ENCODE measurements at places on chromosomes 16 and 17.

- no peak for DNase-seq
Observed at GRCh38 chr17:55688057-55688456, 34.6 kb downstream of the TMEM100 start.

- DNase-seq, result no peak
Observed at GRCh38 chr17:74444406-74444805, 12.5 kb downstream of the GPRC5C start.

DNA sequence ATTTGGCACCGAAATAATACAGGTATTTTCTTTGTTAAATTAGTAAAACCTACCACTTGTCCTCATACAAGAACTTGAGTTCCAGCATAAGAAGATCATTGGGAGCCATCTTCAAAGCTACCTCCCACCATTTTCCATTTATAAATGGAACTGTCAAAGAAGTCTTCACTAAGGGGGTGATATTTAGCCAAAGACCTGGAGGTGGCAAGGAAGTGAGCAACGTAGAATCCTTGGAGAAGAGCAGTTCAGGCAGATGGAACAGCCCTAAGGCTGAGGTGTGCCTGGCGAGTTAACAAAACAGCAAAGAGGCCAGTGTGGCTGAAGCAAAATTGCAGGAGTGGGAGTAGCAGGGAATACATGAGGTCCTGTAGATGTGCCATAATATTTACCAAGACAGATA is 1.8 kb downstream of the KCNJ16 start:
- DNase-seq, result no peak

- DNase-seq, result no peak
Observed at GRCh38 chr17:72390675-72391508, 270.1 kb downstream of the SOX9 start.

- no peak for DNase-seq
Observed at GRCh38 chr16:17829811-17830210, 359.1 kb upstream of the XYLT1 start.

DNA sequence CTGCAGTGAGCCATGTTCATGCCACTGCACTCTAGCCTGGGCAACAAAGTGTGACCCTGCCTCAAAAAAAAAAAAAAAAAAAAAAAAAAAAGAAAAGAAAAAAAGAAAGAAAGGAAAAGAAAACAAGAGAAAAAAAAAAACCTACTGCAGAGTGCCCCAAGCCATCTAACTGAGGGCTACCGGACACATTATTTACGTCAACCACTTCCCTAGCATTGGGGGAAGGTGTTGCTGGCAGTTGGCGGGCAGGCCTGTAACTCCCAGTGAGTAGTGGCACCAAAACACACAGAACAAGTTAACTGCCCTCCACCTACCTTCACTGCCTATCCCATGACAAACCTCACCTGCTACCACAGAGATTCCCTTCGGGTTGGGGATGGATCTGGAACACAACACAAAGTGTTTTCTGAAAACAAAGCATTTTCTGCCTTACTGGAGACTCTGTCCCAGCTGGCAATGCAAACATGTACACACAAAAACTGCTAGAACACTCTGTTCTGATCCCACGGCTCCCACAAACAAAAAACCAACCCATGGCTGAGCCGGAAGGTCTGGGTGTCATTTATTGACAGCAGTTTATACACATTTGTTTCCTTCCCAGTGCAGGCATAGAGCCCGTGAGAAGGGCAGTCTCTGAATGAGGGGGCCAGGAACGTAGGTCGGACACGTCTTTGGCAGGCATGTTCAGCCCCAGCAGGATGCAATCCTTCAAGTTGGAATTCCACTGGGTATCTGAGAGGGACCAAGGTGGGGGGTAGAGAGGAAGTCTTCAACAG is 11.0 kb downstream of the PHB1 start:
- no peak for DNase-seq

GRCh38 chr16:89308391-89309333 is 91.2 kb downstream of the ZNF778 start:
- DNase-seq, result no peak

- DNase-seq, result no peak
Observed at GRCh38 chr16:20045886-20046285, 27.8 kb downstream of the GPR139 start.

GRCh38 chr16:85676466-85676865 is 12.3 kb downstream of the GINS2 start:
- DNase-seq, result no peak

DNA sequence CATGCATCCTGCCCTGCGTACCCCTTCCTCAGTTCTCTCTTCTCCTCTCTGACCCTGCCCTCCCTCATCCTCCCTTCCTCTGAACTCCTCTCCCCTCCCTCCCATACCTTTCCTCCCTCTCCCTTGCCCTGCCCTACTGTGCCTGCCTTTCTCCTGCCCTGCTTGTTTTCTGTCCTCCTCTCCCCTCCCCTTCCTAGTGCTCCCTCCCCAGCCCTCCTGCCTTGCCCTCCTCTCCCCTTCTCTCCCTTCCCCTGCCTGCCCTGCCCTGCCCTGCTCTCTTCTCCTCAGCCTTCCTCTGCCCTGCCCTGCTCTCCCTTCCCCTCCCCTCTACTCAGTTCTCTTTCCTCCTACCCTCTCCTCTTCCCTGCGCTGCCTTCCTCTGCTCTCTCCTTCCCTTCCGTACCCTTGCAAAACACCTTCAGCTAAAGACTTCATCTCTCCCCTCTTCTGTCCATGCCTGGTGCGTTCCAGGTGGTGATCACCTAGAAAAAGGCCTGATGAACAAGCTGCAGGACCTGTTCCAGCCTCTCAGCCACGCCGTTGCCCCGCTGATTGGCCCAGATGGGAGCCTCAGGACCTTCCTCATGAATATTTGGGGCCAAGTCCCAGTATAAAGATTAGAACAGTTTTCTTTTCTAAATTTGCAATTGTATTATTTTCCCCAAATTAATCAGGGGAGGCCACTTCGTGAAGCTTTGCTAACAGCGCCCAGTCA is 290.5 kb downstream of the CPPED1 start:
- DNase-seq, result no peak

DNA sequence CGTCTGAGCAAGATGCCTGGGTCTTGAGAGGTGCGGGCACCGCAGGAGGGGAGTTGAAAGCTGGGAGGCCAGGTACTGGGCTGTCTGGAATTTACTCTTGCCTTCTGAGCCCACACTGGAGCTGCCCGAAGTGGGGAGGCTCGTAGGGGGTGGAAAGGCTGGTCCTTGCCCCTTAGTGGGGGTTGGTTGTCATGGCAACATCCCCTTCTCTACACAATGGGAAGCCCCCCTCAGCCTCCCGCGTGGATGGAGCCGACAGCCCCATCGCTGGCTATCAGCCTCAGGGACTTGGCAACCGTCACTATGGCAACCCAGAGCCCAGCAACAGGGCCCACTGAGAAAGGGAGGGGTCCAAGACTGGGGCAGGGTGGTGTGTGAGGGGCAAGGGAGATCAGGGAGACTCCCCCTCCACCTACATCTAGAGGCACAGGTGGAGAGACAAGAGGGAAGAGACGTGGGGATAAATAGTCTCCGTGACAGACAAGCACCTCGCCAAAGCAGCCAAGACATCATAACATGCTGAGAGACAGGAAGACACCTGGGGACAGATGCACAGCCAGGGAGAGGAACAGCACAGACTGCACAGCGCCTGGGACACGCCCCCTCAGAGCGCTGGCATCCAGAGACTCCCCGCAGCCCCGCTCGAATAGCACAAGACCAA is 5.3 kb upstream of the DNAH2 start:
- DNase-seq, result no peak

DNA sequence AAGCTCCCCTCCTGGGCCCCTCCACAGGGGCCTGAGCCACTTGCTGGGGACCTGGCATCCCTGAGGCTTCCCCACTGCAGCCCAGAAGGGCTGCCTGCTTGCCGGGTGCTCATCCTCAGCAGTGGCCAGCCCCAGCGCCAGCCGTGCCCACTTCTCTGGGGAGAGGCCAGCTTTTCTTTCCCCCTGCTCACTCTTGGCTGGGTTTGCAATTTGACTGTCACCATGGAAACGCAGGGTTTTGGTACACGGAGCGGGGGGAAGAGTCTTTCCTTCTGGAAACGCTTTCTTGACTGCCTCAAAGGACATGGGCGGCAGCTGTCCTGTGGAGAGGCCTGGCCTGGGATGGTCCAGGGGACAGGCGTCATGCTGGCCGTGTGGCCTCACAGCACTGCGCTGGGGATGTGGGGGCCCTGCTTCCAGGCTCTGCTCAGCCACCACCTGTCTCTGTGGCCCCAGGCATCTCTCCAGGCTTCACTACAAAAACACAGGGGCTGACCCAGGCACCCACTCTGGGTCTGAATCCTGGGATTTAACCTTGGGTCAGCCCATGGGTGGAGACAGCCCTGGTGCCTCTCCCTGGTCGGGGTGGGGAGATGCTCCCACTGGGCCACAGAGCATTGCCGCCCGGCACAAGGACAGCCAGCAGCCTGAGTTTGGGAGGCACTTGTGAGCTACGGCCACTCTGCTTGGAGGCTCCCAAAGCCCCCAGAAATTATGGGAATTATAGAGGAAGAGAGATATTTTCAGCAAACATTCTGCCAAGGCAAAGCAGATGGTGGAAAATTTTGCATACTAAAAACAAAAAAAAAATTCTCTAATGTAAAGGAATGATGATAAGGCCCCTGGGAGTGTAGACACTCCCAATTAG is 45.9 kb upstream of the DOC2B start:
- DNase-seq, result no peak

DNA sequence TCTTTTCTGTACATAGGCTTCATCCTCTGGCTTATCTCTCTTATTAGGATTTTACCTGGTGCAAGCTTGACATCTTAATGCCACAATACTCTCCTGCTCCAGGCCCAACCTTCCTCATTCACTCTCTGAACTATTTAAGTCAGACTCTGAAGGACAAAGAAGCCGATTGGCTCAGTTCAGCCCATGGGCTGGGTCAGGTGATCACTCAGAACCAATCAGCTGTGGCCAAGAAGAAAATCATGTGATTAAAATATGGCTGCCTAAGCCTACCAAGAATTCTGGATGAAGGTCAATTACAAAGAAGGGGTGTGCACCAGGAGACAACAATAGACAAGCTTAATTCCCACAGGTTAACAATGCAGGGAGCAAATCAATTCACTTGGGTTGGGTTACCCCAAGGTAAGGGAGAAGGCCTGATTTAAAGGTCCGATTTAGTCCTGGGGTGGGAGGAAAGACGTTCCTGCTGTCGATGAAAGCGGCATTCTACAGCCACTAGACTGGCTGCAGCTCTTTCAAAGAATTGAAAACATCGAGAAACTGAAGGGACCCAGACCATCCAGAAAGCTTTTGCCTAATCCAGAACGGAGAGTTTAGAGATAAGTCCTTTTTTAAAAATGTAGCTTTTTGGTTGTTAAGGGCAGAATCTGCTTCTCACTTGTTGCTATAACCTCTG is 42.9 kb upstream of the NFAT5 start:
- DNase-seq, result no peak

DNA sequence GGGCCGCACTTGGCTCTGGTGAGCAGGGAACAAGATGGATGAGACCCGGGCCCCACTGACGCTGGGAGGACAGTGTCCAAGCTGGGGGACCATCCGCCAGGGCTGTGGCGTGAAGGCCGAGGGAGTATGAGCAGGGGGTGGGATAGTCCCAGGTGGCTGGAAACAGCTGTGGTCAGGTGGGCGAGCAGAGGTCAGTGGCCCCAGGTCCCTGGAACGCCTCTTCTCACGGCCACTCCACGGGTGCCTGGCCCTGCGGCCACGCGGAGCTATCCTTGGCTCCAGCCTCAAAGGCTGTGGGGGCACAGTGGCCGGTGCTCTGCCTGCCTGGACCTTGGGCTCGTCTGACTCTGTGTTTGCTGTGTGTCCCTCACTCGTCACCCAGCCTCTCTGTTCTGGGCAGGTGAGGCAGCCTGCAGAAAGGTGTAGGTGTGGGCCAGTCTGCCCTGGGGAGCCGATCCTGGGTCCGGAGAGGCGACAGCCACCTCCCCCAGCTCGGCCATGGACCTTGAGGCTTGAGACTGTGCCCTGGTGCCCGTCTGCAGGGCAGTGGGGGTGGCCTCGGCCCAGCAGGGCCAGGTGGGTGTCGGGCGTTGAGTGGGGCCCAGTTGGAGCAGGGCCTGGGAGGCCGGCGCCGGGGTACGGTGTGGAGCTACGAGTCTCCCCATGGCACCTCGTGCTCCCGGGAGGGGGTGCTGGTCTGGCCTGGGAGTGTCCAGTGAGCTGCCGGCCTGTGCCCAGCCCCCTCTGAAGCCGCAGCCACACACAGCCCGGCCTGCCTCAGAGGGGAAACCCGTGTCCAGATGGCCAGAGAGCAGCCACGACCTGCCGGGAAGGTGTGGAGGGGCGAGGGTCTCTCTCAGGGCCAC is 10.0 kb downstream of the CACNA1H start:
- DNase-seq, result no peak

- DNase-seq, result no peak
Observed at GRCh38 chr17:72850410-72851118, 241.9 kb downstream of the SLC39A11 start.

- DNase-seq, result no peak
Observed at GRCh38 chr17:65297384-65297783, 160.2 kb downstream of the RGS9 start.

- DNase-seq, result no peak
Observed at GRCh38 chr17:4073983-4074830, 68.6 kb downstream of the ZZEF1 start.

DNA sequence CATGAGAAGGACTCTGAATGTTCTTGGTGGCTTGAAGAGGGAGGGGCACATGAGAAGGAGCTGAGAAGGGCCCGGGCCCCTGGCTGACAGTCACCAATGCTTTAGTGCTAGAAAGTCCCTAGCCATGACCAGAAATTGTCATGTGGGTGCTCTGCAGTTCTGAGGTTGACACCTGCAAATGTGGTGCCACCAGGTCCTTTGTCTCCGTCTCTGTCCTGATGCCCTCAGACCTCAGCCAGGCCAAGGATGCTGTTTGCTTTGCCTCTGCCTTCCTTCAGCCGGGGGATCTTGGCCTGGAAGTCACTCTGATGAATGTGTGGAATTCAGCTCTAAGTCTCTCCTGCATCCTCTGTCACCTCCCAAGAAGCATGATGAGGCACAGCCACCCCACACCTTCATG is 63.6 kb downstream of the TNFRSF13B start:
- DNase-seq, result no peak

GRCh38 chr17:14513835-14514234 is 213.0 kb downstream of the HS3ST3B1 start:
- no peak for DNase-seq

GRCh38 chr17:72425133-72425793 is 304.4 kb downstream of the SOX9 start:
- DNase-seq, result no peak

- no peak for DNase-seq
Observed at GRCh38 chr17:40541060-40541872, 24.0 kb downstream of the CCR7 start.

Measured in AG09319 (cell line).